A549 treated with Mapracorat at 1 μM for 4 hours (cell line): ENCODE measurements at places on chromosomes 11 and 22. TPM values are rescaled to one million over a fixed set of nuclear protein-coding genes. Genes with fewer than 3 reads are reported as not detected.

The SESN3 gene
- total RNA-seq, result 0.07 to 0.27 TPM (median 0.13 TPM) in 5 replicates

The EXPH5 gene
- total RNA-seq, result 0.01 to 0.05 TPM (median 0.03 TPM) in 5 replicates

The IL17REL gene
- total RNA-seq, result 0.04 to 0.06 TPM (median 0.05 TPM) in 5 replicates

The POU2AF2 gene
- not detected in 5 replicates for total RNA-seq

The RIC3 gene
- total RNA-seq, result 1.7 to 3.3 TPM (median 2.1 TPM) in 5 replicates
